NCI-H1436 (cell line): ENCODE measurements at places on chromosomes 3 and 15.

DNA sequence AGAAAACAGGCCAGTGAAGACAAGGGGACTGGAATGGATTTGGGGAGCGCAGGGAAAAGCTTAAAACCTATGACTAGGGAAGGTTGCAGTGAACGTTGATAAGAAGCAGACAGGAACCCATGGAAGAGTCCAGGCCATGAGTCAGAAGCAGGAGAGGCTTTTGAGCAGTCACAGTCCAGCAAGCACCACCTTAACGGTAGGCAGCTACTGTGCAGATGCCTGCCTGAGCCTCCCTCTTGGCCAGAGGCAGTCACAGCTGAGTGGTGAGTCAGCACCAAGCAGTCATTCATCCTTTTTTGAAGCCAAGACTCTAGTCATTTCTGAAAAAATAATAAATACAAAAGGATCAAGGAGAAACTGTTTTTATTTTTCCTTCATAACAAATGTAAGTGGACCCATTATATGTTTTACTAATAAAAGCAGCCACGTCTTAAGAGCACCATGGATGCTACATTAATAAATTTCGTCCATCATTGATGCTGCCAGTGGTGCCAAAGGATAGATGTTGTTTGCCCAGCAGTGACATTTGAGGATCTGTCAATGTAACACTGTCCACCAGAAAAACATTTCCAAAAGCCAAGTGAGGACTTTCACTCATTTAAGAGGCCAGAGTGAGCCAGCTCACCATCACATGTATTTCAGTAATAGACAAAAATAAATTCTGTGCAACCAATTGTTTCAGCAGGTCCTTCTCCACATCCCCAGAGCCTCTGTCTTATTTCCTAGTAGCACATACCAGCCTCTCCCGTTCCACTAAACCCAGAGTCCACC, 42.1 kb upstream of the ACTC1 start:
- no peak for DNase-seq

DNA sequence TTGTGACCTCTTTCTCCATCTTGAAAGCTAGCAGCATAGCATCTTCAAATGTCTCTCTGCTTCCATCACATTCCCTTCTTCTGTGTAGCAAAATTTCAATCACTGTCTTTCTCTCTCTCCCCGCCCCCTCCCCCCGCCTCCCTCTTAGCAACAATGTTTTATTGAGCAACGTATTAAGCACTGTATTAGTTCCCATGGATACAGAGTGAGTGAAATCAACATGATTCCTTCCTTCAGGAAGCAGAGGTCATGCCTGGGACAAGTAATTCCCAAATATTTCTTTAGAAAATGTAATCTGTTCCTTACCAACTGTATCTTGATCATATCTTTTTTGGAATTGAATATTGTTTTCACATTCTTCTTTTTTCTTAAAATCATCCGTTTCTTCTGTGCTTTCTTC, 373.7 kb upstream of the NECTIN3 start:
- no peak for DNase-seq

GRCh38 chr3:35733341-35733740, 94.0 kb downstream of the ARPP21 start:
- no peak for DNase-seq

DNA sequence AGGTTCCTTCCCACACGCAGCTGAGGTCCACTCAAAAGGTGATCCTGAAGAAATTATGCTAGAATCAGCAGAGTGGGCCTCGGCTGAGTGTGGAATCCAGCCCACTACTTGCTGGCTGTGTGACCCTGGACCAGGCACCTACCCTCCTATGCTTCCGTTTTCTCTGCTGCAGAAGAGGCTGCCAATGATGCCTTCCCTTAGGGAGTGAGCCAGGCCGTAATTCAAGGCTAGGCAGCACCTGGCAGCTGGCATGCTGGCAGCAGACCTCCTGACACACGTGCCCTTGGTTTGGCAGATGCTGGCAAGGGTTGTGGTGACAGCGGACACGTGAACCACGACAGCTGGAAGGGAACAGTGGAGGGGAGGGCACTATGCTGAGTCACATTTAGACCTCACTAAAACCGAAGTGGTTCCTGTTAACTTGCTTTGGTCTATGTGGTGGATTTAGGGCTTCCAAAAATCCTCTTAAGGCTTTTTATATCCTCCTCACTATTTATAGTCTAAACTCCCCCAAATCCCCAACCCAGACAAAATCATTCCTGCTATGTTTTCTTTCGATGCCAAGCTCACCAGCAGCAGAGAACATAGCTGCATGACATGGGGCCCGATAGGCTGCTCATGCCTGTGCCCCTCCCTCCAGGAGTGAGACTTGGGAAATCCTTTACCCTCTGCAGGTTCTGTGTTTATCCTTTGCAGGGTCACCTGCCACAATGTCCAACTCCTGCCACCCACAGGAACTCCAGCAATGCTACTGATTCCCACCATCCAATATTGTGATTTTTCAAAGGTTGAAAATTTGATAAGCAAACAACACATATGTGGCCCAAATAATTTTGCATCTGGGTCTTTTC, 10.6 kb upstream of the PCSK6 start:
- no peak for DNase-seq

DNA sequence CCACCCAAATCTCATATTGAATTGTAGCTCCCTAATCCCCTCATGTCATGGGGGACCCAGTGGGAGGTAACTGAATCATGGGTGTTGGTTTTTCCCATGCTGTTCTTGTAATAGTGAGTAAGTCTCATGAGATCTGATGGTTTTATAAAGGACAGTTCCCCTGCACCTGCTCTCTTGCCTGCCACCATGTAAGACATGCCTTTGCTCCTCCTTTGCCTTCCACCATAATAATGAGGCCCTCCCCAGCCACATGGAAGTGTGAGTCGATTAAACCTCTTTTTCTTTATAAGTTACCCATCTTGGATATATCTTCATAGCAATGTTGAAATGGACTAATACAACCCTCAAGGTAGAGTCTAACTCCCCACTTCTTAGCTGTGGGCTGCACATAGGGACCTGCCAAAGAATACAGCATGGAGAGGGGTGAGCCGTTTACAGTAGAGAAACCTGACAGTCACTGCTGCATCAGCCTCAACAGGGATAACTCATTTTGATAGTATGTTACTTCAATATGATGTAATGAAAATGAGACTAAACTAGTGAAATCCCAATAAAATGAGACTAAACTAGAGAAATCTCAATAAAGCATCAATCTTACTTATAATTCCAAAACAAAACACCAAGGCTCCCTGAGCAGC, 117.3 kb downstream of the TNIK start:
- DNase-seq, result no peak
